Placental epithelial cell (primary cell): ENCODE measurements at places on chromosomes 3 and 15. TPM values are rescaled to one million over a fixed set of nuclear protein-coding genes. Genes with fewer than 3 reads are reported as not detected.

LRRC34 gene
- 2.4 and 3.1 TPM in 2 replicates for total RNA-seq

STARD9 gene
- 3.5 and 11.0 TPM in 2 replicates for total RNA-seq

CACNA1D gene
- total RNA-seq = 0.11 TPM in 1 of 2 replicates, not detected in the other

KIF7 gene
- 8.4 and 8.6 TPM in 2 replicates for total RNA-seq

XCR1 gene
- under 0.01 TPM in 1 of 2 replicates, not detected in the other for total RNA-seq

SLC9A9 gene
- under 0.01 and 0.43 TPM in 2 replicates for total RNA-seq

REC114 gene
- not detected in 2 replicates for total RNA-seq

TMC3 gene
- total RNA-seq = not detected in 2 replicates

CELF6 gene
- 0.11 and 0.79 TPM in 2 replicates for total RNA-seq

LRRIQ4 gene
- total RNA-seq = under 0.01 TPM in 1 of 2 replicates, not detected in the other

TP63 gene
- under 0.01 TPM in 1 of 2 replicates, not detected in the other for total RNA-seq

TUSC7 gene
- total RNA-seq = not detected in 2 replicates

RETNLB gene
- total RNA-seq = not detected in 2 replicates

PAQR9 gene
- not detected in 2 replicates for total RNA-seq

TMOD3 gene
- total RNA-seq = 124 and 167 TPM in 2 replicates

C3orf20 gene
- total RNA-seq = 0.11 TPM in 1 of 2 replicates, not detected in the other

CDHR4 gene
- total RNA-seq = 0.54 and 1.2 TPM in 2 replicates

CCRL2 gene
- total RNA-seq = not detected in 2 replicates
